Stimulated activated CD8-positive, alpha-beta memory T cell treated with anti-CD3 and anti-CD28 coated beads, Interleukin-4, amount 100 ng/mL, for 1 hour (primary cell): ENCODE measurements at places on chromosomes 3 and 15.

GRCh38 chr15:71476823-71477222 lies 333.5 kb upstream of the NR2E3 start:
- no peak for DNase-seq

- DNase-seq = no peak
Observed at GRCh38 chr3:194270627-194271459, 80.3 kb downstream of the CPN2 start.

DNA sequence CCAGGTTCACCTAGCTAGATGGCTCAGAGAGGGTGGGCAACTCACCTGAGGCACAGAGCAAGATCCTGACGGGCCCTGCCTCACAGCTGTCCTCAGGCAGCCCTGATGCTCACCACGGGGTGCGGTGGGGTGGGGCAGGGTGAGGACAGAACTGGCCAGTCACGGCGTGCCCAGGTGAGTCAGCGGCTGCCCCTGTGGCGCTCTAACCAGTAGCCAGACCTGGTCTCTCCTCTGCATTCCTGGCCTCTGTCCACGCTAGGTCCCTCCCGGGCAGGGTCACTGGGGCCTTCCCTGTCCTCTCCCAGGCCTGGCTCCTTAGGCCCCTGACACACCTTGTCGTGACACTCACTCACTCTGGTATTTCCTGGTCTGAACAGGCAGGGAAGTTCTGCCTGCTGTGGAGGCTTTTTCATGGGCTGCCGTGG lies 901 bp downstream of the ALS2CL start:
- DNase-seq = no peak

DNA sequence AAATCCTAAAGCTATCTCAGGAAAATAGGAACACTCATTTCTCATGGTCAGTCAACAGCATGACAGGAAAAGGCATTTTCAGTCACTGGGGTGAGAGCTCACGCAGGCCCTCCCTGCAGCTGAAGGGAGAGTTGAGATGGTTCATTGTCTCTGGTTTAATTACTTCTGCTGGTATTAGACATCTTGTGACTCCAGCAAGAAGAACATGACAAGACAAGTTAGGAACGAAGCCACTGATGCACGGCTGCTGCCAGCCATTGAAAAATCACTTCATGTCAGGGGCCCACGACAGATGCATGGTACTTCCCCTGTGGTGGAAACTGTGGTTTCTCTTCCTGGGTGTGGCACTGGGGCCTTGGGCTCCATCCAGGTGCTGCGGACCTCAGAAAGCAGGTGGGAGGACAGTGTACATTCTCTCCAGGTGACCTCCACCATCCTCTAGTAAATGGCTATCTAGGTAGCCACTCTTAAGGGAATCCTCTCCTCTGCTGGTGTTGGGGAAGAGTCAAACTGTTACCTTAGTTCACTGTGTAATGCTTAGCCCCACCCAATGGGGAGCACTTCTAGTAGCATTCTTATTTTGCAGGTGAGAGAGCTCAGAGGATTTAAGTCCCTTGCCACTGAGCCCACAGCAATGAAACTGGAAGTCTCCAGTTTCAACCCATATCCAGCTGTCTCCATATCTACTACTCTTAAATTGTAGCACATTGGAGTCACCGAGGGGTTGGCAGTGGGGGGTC lies 274.2 kb downstream of the LRTM1 start:
- DNase-seq = no peak

- DNase-seq = no peak
Observed at GRCh38 chr15:40454904-40455391, 14.2 kb downstream of the BAHD1 start.

- no peak for DNase-seq
Observed at GRCh38 chr3:64859625-64860535, 172.1 kb upstream of the ADAMTS9 start.

DNA sequence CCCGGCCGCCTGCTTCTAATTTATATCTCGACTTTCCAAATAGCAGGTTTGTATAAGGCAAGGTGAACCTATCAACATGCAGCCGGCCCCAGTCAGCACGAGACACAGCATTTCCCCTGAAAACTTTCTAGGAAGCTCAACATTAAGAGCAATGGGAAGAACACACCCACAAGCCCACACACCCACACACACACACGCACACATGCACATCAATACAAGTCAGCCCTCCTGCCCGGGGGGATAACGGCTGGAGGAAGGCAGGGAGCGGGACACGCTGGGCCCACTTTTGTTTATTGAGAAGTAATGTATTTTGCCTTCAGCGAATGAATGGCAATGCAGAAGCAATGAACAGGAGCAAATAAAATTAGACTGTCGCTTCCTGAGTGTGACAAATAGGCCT lies 83.5 kb downstream of the PCSK6 start:
- DNase-seq = no peak

GRCh38 chr3:128431803-128432300 lies 34.8 kb downstream of the DNAJB8 start:
- DNase-seq = no peak

GRCh38 chr3:183711516-183711915 lies 13.9 kb downstream of the YEATS2 start:
- no peak for DNase-seq

DNA sequence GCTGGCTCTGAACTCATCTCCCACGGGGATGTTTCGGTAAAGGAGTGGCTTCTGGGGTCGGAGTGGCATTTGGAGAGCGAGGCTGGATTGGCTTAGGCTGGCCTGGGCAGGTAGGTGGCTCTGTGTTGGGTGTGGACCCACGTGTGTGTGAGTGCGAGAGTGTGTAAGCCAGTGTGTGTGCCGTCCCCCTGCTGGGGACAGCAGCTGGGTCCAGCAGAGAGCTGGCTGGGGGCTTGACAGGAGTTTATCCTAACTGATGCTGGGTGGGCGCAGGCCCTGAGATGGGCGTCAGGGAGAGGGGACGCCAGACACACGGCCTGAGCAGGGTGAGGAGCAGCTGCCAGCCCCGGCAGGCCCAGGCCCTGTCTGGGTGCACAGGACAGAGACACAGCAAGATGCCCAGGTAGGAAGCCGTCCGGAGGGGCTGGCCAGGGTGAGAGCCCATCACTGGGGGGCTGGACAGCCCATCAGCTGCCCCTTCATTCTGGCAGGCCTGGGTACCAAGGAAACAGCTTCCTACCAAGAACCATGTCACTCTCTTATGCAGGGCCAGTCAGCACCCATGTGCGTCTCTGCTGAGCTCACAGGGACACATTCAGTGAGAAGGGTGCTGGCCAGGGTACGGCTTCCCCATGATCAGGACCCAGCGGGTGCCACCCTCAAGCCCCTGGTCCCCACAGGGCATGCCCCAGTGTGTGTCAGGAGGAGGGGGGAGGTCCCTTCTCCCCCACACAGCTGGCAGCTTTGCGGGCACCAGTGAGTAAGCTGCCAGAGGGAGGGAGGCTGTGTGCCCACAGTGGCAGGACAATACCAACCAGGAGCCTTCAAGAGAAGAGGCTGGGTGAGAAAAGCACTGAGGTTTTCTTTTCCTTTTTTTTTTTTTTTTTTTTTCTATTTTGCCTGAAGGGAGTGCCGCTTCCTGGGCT lies 1.1 kb downstream of the PAK6 start:
- DNase-seq = no peak

GRCh38 chr15:78075490-78076230 lies 1.9 kb downstream of the TBC1D2B start:
- no peak for DNase-seq

DNA sequence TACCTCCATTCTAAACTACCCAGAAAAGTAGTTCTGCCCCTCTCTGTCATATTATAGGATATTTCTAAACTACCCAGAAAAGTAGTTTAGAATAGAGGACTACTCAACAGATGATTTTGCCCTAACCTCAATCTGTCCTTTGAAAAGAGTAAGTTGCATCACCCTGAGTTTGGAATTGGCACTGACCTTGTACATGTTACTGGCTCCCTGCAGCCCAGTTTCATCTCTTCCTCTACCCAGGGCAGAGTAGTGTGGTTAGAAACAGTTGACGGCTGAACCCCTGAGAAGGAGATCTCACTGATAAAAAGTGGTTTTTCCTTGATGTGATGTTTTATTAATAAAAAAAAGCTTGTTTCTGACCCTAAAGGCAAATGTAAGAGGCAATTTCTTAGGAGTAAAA lies 340.5 kb upstream of the NECTIN3 start:
- DNase-seq = no peak

DNA sequence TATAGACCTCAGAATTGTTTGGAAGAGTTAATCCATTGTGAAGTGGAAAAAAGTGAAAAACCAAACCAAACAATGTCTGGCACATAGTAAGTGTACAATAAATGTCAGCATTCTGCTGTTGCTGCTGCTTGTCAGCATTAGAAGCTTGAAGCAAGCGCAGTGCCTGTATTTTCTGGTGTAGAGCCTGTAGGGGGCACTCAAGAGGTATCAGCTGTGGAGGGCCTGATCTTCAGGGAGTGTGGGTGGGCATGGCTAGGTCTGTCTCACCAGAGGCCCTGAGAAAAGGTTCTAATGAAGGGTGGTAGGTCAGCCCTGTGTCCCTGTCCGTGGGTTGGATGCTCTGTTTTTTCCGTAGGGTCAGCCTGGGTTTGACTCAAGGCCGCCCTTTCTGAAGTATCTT lies 3.6 kb downstream of the ADAMTSL3 start:
- DNase-seq = no peak

DNA sequence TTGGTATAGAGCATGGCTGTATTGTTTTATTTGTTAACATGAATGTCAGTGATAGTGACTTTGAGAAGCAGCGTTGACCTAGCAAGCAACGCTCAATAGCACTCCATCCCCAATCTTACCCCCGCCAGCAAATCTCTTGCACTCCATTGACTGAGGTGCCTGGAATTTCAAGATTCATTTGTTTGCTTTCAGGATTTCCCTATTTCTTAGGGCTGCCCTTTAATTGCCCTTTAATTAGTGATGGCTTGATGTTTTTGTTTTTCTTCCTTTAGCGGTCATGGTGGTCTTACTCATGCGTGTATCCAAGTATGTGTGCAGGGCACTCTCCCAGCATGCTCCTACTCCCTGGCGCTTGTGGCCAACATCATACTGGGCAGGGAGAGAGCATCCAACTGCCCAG lies 216.8 kb upstream of the TBL1XR1 start:
- DNase-seq = no peak

GRCh38 chr15:40471105-40471807 lies 472 bp downstream of the CHST14 start:
- no peak for DNase-seq

- DNase-seq = no peak
Observed at GRCh38 chr3:133934073-133934970, 38.6 kb upstream of the RAB6B start.

- DNase-seq = no peak
Observed at GRCh38 chr3:36494461-36495109, 114.3 kb downstream of the STAC start.

- no peak for DNase-seq
Observed at GRCh38 chr15:47993051-47993450, 127.7 kb upstream of the SLC24A5 start.

- DNase-seq = no peak
Observed at GRCh38 chr3:44363591-44363990, 25.0 kb downstream of the TCAIM start.

- DNase-seq = peak; percentile 44
Observed at GRCh38 chr15:73908030-73908821, 18.0 kb upstream of the LOXL1 start.

DNA sequence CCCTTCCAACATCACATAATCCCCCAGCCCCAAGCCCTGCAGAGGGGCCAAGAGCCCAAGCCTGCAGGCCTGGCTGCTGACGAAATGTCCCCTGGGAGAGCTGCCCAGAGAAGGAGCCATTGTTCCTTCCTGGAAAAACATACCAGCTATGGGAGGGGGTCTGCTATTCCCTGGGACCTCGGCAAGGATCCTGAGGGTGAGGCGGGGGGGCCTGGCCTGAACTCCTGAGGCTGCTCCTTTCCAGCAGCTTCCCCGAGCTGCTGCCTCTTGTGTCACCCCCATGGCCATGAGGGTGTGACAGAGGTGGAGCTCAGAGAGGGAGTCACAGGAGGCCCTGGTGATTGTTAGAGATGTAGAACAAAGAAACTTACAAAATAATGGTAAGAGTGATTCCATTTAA lies 12.9 kb downstream of the LOXL1 start:
- DNase-seq = no peak

DNA sequence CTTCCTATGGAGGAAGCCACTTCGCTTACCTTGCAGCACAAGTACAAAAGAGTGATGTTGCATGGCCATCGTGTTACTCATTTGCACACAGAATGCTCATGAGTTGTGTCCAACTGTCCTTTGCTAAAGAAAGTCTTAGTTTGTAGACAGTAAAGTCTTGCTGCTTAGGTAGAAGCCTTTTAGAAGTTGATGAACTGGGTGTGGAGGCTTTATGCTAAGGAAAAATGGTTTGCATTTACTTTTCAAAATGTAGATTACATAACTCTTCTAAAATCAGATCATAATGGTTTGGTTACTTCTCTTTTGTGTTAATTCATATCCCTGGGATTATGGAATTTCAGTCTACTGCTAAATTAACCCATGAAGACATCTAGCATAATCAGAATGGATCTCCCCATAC lies 84.5 kb upstream of the FLNB start:
- DNase-seq = no peak

DNA sequence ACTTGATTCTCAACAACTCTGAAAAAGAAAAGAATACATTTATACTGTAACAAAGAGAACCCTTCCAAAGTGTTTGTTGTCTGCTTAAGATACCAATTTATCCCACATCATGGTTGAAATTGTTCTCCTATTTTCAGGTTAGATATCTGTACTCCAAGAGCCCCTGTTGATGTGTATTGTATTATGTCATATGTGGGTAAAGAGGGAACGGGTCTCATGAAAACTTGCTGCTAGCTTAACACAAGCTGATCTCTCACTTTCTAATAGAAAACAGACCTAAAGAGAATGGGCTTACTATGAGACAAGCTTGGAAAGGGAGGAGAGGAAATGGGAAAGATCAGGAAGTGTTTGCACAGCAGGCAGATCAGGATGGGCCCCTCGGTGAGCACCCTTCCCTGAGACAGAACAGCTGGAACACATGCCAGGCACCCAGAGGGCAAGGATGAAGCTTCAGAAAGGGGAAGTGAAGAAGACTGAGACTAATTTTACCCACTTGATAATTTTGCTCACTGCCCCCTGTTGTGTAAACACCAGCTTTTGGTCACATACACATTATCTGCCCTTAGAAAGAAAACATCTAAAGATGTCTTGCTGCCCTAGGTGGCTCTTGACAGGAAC lies 747.9 kb upstream of the CCDC54 start:
- no peak for DNase-seq

DNA sequence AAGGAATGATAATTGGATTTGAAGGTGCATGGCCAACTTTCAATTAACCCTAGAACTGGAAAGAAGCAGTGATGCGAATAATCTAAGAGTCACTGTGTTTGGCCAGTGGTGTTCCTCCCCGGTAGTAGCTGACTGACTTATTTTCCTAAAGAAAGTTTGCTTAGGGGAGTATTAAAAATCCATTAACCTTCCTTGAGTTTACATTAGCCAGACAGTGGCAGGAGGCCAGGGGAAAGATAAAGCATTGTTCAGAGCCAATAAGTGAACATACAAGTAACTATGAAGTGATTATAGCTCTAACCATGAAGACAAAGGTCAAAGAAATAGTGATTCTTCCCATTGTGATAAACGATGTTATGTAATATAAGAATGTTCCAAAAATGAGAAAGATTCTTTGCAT lies 8.9 kb upstream of the TMEM202 start:
- DNase-seq = no peak

DNA sequence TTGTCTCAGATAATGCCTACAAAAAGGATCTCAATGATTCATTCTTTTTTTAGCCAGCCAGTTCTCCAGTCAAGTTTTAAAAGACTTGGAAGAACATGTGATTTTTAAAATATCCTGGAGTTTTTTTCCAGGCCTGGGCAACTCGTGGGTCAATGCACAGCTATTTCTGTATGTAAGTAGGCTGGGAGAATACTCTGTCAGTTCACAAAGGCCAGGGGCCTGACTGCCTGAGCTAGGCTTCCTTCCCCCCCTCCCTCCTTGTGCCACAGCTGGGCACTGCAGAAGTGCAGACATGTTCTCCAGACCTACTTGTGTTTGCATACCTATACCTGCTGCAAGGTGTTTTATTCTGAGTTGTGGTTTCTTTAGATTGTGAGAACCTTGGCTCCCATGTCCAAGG lies 43.7 kb downstream of the CTDSPL start:
- DNase-seq = no peak
